ENCODE measurements at places on chromosomes 11 and 22.

- no peak for DNase-seq
Measured at GRCh38 chr11:35418282-35419183, 825 bp downstream of the SLC1A2 start.

- DNase-seq: no peak
Measured at GRCh38 chr11:31807799-31808667, 3.1 kb downstream of the PAX6 start.

DNA sequence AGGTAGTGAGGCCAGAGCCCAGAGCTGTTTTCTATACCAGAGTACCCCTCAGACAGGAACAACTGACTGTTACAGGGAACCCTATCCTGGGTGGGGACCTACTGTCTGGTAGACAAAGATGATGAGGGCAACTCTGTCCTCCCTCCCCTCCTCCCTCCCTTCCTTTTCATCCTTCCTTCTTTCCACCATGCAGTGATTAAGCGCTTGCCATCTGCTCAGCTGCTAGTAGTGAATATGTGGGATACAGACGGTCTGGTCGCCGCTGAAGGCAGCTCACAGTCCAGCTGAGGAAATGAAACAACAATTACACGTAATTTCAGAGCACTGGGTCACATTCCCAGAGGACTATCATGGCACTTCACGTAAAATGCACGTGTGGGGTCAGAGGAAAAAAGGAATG, 597.1 kb downstream of the BUD13 start:
- no peak for DNase-seq

- DNase-seq: no peak
Measured at GRCh38 chr11:64724863-64725532, 2.0 kb upstream of the NRXN2 start.

GRCh38 chr11:125052047-125052446, 11.1 kb upstream of the SLC37A2 start:
- no peak for DNase-seq

DNA sequence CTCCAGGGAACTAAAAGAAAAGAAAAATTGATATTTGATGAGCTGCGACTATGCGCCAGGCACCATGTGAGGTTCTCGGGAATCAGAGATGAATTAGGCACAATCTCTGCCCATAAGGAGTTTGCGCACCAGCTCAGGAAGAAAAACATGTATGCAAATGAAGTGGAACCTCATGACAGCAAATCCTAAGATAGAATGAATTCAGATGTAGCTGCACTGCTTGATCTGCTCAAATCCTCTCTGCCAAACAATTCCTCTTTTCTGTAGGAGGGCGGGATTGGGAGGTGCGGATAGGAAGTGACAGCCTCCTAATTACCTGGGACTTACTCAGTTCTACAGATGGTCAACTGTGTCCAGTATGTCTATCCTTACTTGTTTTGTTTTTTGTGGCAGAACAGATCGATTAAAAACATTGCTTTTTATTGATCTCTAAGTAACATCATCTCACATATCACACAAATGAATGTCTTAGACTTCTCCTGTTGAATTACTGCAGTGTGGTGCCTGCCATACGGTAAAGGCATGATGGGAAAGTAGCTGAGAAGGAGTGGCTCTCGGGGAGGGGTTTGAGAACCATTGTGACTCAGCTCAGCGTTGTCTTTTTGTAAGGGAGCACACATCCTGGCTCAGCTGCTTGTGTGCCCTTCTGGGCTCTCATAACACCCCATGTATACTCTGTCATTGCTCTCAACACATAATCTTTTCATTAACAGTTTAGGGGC, 13.9 kb downstream of the CRTAM start:
- no peak for DNase-seq

- DNase-seq: no peak
Measured at GRCh38 chr11:61887839-61888494, 3.4 kb downstream of the FADS3 start.

DNA sequence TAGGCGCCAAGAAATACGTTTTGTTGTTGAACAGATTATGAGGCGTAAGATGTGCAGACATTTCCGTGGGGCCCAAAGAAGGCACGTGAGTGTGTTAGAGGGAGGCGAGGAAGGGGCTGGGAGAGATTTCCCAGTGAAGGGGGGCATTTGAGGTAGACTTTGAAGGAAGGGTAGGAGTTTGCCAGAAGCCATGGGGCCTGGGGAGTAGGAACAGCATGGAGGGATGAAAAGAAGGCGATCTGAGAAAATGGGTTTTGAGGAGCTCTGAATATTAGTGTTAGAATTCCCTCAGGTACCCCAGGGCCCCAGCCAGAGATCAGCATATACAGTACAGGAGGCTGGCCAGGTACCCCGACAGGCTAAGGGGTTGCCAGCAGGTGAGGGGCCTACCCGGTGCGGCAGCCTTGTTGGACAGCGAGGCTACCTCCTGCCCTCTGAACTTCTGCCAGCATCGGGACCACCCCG, 414 bp upstream of the MIEF1 start:
- no peak for DNase-seq

Measured in KG1 (cell line).